ENCODE measurements at places on chromosomes 12 and 14. TPM values are rescaled to one million over a fixed set of nuclear protein-coding genes. Genes with fewer than 3 reads are reported as not detected.

- DNase-seq, result no peak
Observed at GRCh38 chr12:95887311-95887710, 28.6 kb downstream of the SNRPF start.

DNA sequence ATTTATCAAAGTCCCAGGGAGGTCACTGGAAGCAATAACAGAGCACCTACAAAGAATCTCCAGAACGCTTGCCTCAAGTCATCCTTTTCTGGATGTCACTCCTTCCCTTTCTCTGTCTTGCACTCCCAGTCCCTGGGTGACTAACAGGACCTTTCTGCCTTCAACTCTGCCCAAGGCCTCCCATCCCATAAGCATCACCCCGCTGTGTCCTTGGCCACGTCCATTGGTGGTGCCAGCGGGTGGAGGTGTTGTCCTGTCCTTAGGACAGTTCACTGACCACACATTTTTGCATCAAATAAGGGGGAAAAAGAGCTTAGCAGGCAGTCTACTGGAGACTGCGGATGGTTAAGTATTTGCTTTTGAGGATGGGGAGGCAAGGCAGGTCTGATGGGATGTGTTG lies 23.6 kb upstream of the PLEK2 start:
- no peak for DNase-seq

DNA sequence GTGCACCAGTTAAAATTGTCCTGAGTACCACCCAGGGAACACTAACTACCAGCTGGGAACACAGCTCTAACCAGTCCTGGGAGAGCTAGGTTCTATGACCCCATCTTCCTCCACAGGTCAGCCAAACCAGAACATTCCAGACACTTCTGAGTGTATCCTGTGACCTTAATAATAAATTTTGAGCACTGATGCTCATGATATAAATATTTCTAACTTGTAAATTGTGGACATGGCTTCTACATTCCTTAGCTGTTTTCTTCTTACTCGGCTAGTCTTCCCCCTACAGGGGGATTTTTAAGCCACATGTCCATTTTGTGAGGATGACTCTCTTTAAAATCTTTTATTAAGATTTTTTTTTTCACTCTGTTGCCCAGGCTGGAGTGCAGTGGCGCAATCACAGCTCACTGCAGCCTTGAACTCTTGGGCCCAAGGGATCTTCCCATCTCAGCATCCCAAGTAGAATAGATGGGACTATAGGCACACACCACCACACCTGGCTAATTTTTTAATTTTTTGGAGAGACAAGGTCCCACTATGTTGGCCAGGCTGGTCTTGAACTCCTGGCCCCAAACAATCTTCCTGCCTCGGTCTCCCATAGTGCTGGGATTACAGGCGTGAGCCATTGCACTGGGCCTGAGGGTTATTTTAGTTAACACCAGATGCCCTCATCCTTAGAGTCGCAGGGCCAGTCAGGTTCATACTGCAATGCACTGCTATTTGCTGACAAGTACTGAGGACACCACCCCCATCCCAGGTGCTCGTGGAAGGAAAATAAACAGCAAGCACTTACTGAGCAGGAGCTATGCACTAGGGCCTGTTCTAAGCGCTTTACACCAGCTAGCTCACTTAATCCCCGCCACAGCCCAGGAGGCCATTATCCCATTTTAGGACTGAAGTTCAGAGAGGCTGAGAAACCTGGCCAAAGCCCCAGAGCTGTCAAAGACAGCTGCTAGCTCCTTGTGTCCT lies 142.6 kb upstream of the NCOR2 start:
- DNase-seq, result no peak

DNA sequence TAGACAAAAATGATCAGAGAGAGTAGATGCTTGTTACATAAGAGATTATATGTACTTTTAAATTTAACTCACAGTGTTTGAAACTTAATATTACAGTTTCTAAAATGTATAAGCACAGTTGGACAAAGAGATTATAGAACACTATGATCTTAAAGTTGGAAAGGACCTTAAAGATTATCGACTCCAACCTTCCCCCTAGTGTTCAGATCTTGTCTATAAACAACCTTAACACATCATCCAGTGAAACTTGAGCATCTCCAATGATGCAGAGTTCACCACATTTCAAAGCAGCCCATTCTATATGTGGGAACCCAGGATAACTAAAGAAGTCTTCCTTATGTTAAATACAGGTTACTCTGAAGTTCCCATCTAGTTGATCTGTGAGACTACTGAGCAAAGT lies 480.8 kb downstream of the RMST start:
- DNase-seq, result no peak

Gene HOXC5
- 0.75 TPM for polyA plus RNA-seq

DNA sequence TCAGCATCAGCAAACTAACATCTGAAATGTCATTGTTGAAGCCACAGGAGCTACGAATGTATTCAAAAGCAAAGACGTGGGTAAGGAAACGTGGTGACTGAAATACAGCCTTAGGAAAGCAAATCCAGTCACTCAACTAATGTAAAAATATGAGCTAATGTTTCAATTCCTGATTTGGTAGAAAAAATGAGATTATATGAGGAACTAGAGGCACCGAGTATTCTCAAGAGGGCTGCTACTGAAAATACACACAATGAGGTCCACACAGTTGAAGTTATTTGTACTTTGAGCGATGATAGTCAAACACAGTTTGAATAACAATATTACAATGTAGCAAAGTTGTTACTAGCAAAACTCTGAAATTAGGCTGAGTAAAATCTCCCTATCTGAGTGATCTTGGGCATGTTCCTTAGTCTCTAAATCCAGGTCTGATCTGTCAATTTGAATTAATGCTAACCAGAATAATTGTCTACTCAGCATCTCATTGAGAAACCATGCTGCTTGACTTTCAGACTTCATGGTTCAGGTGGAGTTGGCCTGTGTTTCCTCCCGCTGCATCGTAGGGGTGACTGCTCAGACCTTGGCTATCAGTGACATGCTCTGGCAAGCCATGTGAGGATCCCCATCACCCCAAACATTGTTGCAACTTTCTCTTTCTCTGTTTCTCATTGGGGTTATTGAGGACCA lies 467.1 kb upstream of the SOX5 start:
- no peak for DNase-seq

GRCh38 chr12:23948291-23948690 lies 1.2 kb downstream of the SOX5 start:
- no peak for DNase-seq

Data from foreskin keratinocyte (primary cell).